ENCODE measurements at places on chromosomes 2 and 18.

DNA sequence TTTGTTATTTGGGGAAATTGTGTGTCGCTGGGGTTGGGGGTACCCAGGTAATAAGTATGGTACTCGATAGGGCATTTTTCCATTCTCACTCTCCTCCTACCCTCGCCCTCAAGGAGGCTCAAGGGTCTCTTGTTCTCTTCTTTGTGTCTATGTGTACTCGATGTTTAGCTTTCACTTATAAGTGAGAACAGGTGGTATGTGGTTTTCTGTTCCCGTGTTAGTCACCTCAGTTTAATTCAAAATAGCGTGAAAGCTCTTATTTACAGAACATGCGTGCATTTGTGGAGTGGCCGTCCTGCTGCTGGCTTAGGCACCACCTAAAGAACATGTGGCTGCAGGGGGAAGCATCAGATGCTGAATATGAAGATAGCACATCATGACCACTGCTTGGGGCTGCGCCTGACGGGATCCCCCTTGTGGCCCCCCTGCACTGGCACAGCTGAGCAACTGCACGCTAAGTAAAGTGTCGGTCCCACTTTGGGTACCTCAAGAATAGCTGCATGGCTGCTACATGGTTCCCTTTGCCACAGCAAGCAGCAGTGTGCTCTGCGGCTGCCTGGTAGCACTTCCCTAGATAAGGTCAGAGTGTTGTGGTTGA, 569.0 kb downstream of the DCDC2C start:
- DNase-seq = no peak

DNA sequence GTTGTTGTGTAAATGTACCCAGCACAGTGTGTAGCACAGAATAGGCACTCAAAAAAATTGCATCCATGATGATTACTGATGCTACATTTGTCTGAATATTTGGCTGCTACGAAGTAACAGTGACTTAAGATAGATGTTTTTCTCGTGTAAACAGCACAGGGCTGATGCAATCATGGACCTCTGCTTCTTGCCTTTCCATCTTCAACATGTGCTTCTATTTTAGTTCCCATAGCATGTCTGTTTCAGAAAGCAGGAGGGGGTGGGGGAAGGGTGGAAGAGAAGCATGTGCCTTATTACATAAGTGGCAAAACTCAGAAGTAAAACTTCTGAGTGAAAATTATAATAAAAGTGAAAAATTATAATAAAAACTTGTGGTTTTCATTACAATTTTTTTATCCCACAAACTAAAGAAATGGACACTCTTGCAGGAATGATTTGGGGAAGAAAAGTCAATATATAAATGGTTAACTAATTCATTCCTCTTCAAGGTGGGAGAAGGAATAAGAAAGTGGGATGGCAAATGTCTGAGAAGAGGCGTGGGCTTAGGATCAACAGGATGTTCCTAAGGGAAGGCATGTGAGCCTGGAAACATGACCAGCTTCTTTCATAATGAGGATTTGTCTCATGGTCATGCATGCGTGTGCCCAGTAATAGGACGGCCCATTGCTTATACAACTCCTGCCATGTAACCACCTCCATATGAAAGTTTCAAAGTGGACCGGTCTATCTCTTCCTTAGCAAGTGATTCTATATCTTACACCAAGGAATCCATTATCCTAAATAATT, 27.2 kb downstream of the CCBE1 start:
- DNase-seq = no peak

DNA sequence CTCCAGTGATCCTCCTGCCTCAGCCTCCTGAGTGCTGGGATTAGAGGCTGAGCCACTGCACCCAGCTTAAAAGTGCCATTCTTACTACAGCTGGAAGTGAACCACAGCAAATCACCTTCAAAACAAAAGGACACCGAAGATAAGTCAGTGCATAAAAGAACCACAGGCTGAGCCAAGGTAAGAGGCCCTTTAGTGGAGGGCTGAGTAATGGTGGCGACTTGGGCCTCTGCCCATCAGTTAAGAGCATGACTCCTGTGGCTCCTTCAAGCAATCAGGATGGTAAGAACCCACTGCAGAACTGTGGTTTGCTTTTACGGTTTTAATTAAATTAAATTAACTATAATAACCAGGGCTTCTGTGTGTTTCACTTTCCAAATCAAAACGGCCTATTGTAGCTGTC, 75.1 kb downstream of the CTAGE1 start:
- DNase-seq = no peak

- no peak for DNase-seq
Measured at GRCh38 chr18:3042379-3042778, 29.4 kb upstream of the LPIN2 start.

DNA sequence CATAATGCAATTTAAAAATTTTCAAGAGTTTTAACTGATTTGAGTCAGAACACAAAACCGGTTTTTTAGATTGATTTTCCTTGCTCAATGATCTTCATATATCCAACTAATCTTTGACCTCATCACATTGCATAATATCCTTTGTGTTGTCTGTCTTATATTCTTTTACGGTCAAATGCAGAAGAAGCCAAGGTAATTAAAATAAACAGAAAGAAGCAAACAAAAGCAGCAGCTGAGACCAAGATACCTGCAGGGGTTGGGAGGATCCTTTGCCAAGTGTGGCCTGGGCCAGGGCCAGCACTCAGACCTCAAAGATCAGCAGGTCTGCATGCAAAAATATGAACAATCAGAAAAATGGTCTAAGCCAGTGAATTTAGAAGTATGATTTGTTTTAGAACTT, 428.9 kb upstream of the NETO1 start:
- DNase-seq = no peak

DNA sequence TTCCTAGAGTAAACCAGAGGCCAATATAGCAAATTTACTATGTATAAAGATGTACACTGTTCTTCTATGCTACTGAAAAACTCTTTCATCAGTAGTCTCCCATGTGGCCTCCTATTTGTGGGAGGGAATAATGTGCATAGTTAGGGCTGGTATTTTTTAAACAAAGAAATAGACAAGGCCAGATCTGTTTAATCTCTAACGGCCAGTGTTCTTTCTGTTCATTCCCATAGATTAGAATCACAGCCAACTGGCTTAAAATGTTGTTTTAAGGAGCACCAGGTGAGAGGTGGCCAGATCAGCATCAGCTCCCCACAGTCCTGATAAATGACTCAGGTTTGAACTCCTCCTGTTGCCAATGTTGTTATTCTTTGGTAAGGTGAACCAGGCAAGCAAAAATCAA, 12.1 kb downstream of the LYPD6 start:
- no peak for DNase-seq

- DNase-seq = no peak
Measured at GRCh38 chr2:129876541-129876940, 102.9 kb upstream of the RAB6C start.

DNA sequence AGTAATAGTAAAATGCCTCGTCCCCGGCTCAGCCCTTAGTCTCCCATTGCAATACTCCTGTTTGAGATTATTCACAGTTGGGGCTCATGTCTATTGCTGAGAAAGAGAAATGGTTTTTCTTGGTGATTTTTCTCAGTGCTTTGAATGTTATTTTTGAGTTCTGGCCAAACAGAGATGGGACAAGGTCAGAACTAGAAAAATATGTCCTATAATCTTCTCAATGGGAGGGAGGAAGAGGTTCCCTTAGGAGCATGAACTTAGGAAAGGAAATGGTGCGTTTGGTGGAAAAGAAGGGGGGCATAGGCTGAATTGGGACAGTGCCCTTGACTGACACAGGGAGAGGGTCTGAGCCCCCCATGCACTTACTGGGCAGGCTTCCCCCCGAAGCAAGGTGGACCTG, 133.8 kb downstream of the AGAP1 start:
- no peak for DNase-seq

GRCh38 chr18:37869051-37869450, 303.5 kb upstream of the CELF4 start:
- no peak for DNase-seq

DNA sequence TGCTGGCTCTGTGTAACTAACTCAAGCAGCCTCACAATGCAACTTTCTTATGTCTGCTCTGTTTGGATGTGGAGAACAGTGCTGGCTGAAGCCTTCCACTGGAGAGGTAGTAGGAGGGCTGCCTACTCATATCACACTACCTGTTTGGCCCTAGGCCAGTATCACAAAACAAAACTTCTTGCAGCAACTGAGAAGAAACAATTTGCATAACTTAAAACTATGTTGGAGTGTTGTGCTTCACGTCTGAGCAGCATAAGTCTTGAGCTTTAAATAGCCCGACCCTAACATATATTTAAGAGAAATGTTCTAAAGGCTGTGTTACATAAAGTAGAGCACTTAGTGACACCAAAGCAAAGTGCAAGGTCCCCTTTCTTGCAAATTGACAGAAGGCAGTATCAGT, 204.9 kb upstream of the ACVR2A start:
- peak; percentile 41 for DNase-seq

DNA sequence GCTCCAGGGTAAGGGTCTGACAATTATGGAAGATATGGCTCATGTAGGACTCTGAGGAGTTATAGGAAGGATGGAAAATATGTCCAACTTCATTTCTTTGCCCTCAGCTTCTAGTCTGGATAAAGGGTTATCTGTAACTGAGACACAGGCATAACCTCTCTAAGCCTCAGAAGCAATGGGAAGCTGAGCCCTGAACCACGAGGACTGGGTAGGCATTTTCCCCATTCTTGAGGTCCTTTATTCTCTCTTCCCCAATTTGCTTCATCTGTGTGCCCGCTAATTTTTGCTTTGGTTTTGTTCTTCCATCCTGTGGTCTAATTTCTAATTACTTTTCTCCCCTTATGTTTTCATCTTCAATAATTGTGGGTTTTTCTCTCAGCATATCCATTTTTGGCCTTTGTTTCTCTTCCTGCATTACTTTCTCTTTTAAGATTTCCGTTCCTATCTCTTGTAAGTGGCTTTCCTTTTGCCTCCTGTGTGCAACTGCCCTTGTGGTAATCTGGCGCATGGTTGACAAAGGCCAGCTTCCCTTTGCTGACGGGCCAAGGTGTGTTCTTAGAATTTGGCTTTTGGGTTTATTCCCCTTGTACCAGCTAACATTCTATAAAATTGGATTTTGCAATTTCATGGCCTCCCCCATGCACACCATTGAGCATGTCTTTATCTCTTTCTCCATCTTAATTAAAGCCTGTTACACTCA, 343.8 kb downstream of the TXNL1 start:
- DNase-seq = no peak

DNA sequence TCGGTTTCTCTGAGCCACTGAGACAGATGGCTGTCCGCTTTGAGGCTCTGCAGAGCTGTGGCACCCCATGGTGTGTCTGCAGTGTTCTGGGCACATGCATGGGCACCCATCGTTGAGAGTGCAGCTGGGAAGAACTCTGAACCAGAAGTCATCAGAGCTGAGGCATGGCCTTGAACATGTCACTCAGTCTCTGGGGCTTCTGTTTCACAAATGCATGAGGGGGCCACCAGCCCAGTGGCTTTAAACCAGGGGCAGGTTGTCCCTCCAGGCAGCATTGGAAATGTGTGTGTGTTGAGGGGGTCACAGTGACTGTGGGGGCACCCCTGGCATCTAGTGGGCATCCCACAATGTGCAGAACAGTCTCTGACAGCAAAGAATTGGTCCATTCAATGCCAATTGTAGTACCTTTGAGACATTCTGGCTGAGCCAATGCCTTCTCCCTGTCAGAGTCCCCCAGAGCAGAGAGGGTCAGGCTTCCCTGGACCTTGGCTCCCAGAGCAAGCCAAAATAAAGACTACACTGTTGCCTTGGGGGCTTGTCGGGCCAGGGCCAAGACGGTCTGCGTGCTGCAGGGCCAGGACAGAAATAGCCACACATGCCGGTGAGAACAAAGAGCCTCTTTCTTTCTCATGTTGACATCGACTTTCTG, 9.3 kb upstream of the PSMD1 start:
- DNase-seq = no peak

- DNase-seq = no peak
Measured at GRCh38 chr18:22174341-22175145, 5.2 kb downstream of the GATA6 start.

GRCh38 chr2:113757138-113757657, 756 bp upstream of the SLC35F5 start:
- no peak for DNase-seq

GRCh38 chr2:29166242-29167039, 51.2 kb downstream of the CLIP4 start:
- no peak for DNase-seq

Data from GM10248 (cell line).